ENCODE measurements at places on chromosomes 1 and 21.

GRCh38 chr1:22607154-22607553 is 29.3 kb upstream of the C1QA start:
- H3K36me3 ChIP-seq: no peaks in the 10 kb centered on the region
- H3K4me1 ChIP-seq: no peaks in the 10 kb centered on the region
- H3K27ac ChIP-seq: no peak overlapping the region
- no peak overlapping the region for H3K4me3 ChIP-seq
- no peaks in the 10 kb centered on the region for H3K27me3 ChIP-seq

DNA sequence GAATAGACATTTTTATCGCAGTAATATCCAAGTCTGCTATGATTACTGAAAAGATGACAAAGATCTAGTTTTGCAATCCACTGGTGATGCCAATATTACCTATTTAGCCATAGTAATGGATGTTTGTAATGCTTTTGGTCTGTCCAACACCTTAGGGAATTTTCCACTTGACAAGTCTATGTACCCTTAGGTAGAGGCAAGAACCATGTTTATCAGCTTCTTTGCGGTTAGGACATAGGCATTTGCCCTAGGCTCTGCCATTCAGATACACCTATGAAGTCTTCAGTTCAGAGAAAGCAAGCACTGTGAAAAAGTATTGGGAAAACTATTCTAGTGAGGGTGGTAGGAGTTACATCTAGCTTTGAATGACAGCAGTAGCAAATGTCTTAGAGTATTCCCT is 40.2 kb upstream of the SLC35D1 start:
- DNase-seq: no peak
- H3K27me3 ChIP-seq: no peaks in the 10 kb centered on the region
- no peaks in the 10 kb centered on the region for H3K36me3 ChIP-seq
- no peak overlapping the region for H3K4me3 ChIP-seq
- peaks cover 1% of the 10 kb centered on the region for H3K4me1 ChIP-seq

DNA sequence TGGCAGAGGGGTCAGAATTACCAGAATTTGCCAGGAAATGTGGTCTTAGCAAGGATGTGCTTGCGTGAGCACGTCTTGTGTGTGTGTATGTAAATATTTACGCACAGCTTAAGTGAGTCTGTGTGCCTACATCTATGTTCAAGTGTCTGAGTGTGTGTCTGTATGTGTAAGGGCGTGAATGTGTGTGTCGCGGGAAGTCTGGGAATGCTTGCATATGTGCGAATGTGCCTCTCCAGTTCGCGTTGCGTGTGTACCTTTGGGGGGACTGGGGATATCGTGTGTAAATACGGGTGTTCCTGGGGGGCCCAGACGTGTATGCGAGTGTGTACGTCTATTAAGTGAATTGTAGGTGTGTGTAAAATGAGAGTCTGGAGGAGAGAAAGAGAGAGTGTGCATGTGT is 68.6 kb upstream of the POU3F1 start:
- no peaks in the 10 kb centered on the region for H3K27me3 ChIP-seq
- H3K36me3 ChIP-seq: no peaks in the 10 kb centered on the region
- DNase-seq: no peak
- no peak overlapping the region for H3K27ac ChIP-seq

DNA sequence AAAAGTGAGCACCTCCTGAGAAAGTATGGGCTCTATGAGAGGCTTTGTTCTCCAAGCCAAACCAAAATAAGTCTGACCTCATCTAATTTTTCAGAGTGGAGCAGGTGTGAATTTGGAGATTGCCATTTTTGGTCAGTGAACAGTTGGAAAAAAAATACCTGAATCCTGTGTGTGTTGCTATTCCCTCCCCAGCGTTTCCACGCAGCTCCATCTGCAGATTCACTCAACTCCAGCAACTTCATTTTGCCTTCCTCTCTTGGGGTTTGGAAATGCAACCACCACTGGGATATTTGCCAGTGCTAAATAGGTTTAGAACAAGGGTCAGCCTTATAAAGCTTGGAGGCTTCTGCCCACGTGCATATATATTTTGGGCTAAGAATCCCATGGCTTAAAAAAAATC is 11.2 kb downstream of the CASQ2 start:
- H3K36me3 ChIP-seq: no peaks in the 10 kb centered on the region
- H3K27ac ChIP-seq: no peak overlapping the region
- no peak for DNase-seq
- H3K27me3 ChIP-seq: no peaks in the 10 kb centered on the region

GRCh38 chr1:12047120-12047876 is 15.8 kb upstream of the TNFRSF8 start:
- DNase-seq: no peak
- no peak overlapping the region for H3K4me3 ChIP-seq
- no peak overlapping the region for H3K27ac ChIP-seq
- H3K4me1 ChIP-seq: no peaks in the 10 kb centered on the region
- H3K36me3 ChIP-seq: no peaks in the 10 kb centered on the region

- no peaks in the 10 kb centered on the region for H3K36me3 ChIP-seq
- H3K4me1 ChIP-seq: no peaks in the 10 kb centered on the region
- H3K4me3 ChIP-seq: no peak overlapping the region
- H3K27ac ChIP-seq: no peak overlapping the region
Measured at GRCh38 chr1:64124704-64125440, 78.6 kb upstream of the UBE2U start.

- no peaks in the 10 kb centered on the region for H3K36me3 ChIP-seq
- no peak overlapping the region for H3K4me3 ChIP-seq
- DNase-seq: no peak
- no peaks in the 10 kb centered on the region for H3K27me3 ChIP-seq
Measured at GRCh38 chr1:22048351-22049192, 3.9 kb upstream of the CDC42 start.

DNA sequence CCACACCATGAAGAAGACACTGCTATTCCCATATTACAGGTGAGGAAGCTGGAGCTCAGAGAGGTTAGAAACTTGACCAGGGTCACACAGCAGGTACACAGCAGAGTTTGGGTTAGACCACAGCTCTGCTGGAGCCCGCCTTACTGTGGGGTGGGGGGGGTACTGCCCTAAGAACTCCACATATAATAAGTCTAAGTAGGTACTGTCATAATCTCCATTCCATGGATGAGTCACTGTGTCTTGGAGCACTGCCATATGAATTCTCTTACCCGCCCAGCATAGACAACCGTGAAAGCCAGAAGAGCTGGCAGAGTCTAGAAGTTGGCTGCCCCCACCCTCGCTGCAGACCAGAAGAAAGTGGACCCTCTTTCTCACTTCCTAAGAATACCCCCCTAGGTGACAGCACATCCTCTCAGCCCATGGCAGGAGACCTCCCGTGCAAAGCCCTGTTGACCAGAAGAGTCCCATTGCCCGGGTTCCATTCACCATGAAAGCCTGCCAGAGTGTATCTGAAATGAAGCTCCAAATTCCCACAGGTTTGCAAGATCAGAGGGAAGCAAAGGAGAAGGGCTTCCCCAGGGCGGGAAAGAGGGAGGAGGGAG is 5.2 kb upstream of the PLA2G2D start:
- H3K27me3 ChIP-seq: no peaks in the 10 kb centered on the region
- no peak overlapping the region for H3K27ac ChIP-seq

DNA sequence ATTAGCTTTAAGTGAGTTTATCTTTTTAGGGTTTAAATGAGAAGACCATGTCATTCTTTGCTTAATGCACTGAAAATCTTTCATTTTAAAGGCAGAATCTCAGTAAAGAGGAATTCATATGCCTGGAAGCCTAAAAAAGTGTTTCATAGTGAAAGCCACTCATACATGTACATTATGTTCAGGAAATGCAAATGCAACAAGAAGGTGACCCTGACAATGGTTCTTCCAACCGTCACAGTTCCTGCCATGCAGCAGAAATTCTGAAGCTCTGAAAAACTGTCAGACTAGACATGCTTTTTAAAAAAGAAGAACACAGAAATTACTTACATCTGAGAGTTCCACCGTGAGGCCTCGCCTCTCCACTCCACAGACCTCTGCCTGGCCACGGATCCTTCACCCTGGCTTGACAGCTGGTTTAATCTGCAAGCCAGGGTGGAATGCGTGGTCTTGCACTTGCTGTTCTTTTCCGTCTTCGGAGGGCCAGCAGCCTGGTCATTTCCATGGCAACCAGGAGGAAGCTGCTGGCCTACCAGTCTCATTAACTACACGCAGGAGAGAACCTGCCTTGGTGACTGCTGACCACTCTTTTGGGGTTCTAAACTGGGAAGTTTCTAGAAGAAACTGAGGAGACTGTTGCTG is 41.8 kb upstream of the PAXBP1 start:
- no peaks in the 10 kb centered on the region for H3K27me3 ChIP-seq
- DNase-seq: no peak
- no peak overlapping the region for H3K27ac ChIP-seq

GRCh38 chr21:40257342-40257741 is 390.1 kb downstream of the PCP4 start:
- no peak overlapping the region for H3K27ac ChIP-seq
- H3K4me3 ChIP-seq: no peak overlapping the region
- no peaks in the 10 kb centered on the region for H3K27me3 ChIP-seq
- DNase-seq: no peak
- H3K36me3 ChIP-seq: no peaks in the 10 kb centered on the region

DNA sequence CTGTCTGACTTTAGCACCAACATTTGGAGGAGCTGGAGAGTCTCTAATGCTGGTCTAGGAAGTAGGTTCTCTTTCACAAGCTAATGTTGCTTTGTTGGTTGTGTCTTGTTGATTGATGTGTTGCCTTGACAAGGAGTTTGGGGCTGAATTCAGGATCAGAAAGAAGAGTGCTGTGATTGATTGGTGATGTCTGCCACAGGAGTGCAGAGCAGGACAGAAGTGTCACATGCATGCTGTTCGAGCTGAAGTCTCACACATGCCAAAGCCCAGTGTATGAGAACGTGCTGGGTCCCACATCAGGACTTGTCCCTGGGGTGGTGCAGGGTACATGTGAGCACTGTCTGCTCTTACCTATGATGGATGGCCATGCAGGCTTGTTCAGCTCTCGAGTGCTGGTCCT is 694.4 kb downstream of the MATN1 start:
- H3K27me3 ChIP-seq: no peaks in the 10 kb centered on the region
- no peak overlapping the region for H3K4me3 ChIP-seq
- DNase-seq: peak; percentile 29

- DNase-seq: no peak
- no peaks in the 10 kb centered on the region for H3K36me3 ChIP-seq
- no peak overlapping the region for H3K4me3 ChIP-seq
- H3K27me3 ChIP-seq: no peaks in the 10 kb centered on the region
Measured at GRCh38 chr1:8259498-8260290, 58.2 kb upstream of the SLC45A1 start.

GRCh38 chr1:197272791-197273190 is 4.7 kb downstream of the CRB1 start:
- H3K36me3 ChIP-seq: no peaks in the 10 kb centered on the region
- DNase-seq: no peak
- H3K27ac ChIP-seq: no peak overlapping the region
- no peaks in the 10 kb centered on the region for H3K27me3 ChIP-seq
- H3K4me1 ChIP-seq: no peaks in the 10 kb centered on the region

DNA sequence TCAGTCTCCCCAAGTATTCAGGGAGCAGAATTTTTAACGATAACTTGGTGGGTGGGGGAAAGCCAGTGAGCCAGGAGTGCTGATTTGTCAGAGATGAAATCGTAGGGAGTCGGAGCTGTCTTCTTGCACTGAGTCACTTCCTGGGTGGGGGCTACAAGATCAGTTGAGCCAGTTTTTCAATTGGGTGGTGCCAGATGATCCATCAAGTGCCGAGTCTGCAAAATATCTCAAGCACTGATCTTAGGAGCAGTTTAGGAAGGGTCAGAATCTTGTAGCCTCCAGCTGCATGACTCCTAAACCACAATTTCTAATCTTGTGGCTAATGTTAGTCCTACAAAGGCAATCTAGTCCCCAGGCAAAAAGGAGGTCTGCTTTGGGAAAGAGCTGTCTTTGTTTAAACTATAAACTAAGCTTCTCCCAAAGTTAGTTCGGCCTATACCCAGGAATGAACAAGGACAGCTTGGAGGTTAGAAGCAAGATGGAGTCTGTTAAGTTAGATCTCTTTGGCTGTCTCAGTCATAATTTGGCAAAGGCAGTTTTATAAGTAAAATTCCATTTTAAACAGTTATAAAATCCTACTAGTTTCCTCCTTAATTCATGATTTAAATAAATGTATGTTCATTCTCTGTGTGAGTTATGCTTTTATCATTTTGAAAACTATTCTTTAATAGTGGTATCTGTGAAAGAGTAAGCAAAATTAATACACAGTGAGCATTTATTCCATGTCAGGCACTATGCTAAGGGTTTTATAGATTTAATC is 51.7 kb downstream of the SLC16A1 start:
- no peak overlapping the region for H3K27ac ChIP-seq
- H3K27me3 ChIP-seq: no peaks in the 10 kb centered on the region
- no peaks in the 10 kb centered on the region for H3K36me3 ChIP-seq

DNA sequence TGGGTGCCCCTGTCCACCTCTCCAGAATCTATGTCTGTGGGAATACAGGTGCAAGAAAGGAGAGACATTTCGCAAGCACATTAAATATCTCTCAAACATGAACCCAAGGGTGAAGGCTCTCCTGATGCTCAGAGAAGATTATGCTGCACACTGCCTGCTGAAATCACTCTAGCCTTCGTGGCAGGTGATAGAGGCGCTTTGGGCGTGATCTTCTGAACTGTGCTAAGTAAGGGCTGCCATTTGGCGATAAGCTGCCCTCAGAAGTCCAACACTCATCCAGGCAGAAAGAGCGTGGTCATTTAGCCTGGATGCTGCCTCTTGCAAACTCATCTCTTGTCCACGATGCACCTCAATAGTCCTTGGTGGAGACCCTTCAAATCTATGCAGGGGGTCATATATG is 241.9 kb downstream of the KAZN start:
- DNase-seq: no peak
- H3K27ac ChIP-seq: no peak overlapping the region
- H3K27me3 ChIP-seq: no peaks in the 10 kb centered on the region
- peaks cover 5% of the 10 kb centered on the region for H3K4me1 ChIP-seq
- no peak overlapping the region for H3K4me3 ChIP-seq

GRCh38 chr21:38631206-38631605 is 132.9 kb upstream of the ERG start:
- H3K4me3 ChIP-seq: no peak overlapping the region
- H3K4me1 ChIP-seq: no peaks in the 10 kb centered on the region
- DNase-seq: no peak
- no peaks in the 10 kb centered on the region for H3K27me3 ChIP-seq
- H3K36me3 ChIP-seq: no peaks in the 10 kb centered on the region

GRCh38 chr1:223301371-223301770 is 62.6 kb downstream of the SUSD4 start:
- H3K4me3 ChIP-seq: no peak overlapping the region
- no peaks in the 10 kb centered on the region for H3K36me3 ChIP-seq
- H3K27me3 ChIP-seq: no peaks in the 10 kb centered on the region
- no peaks in the 10 kb centered on the region for H3K4me1 ChIP-seq
- no peak for DNase-seq

- no peak overlapping the region for H3K4me3 ChIP-seq
- DNase-seq: no peak
- no peaks in the 10 kb centered on the region for H3K4me1 ChIP-seq
- H3K27me3 ChIP-seq: no peaks in the 10 kb centered on the region
- H3K36me3 ChIP-seq: no peaks in the 10 kb centered on the region
- no peak overlapping the region for H3K27ac ChIP-seq
Measured at GRCh38 chr1:221837896-221838295, 96.0 kb upstream of the DUSP10 start.

DNA sequence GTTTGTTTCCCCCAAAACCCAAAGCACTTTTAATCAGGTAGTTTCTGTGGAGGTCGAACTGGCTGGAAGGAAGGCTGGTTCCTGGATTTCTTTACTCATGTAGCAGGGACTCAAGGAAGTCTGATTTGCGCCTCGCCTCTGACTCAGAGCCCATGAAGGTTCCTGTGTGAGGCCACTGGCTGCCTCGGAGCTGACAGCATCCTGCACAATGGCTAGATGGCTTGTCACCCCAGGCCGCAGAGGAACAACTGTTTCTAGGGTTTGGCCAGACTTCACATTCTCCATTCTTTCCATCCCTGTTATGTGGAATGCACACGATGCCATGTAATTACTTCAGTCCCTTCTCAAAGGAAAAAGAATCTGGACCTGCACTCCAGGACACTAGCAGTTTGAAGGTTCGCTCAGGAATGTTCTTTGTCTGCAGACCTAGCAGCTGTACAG is 39.1 kb upstream of the PRSS38 start:
- H3K4me1 ChIP-seq: no peaks in the 10 kb centered on the region
- no peak for DNase-seq
- H3K36me3 ChIP-seq: peaks cover 10% of the 10 kb centered on the region
- no peak overlapping the region for H3K27ac ChIP-seq
